ENCODE measurements at places on chromosomes 5 and 9.

GRCh38 chr9:76529653-76530052, 70.7 kb downstream of the GCNT1 start:
- DNase-seq: no peak

GRCh38 chr5:87787625-87788256, 375.0 kb upstream of the CCNH start:
- DNase-seq: no peak

GRCh38 chr5:90917928-90918668, 359.5 kb downstream of the ADGRV1 start:
- DNase-seq: no peak

DNA sequence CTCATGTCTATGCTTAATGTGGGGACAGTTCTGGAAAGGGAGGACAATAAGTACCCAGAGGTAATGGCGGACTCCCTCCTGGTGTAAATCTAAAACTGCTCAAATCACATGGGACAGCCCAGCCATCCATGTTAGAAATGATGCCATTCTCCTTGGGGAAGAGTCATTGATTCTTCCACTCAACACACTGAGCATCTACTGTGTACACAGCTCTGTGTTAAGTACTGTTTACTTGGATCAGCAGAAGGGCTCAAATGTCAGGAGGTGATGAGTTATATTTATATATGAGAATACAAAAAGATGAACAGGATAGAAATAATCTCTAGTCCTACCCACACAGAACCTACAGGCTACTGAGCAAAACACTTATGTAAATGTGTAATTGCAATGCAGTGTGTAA, 31.8 kb upstream of the NANS start:
- DNase-seq: no peak

GRCh38 chr5:20556115-20556763, 568.2 kb upstream of the CDH18 start:
- DNase-seq: no peak

DNA sequence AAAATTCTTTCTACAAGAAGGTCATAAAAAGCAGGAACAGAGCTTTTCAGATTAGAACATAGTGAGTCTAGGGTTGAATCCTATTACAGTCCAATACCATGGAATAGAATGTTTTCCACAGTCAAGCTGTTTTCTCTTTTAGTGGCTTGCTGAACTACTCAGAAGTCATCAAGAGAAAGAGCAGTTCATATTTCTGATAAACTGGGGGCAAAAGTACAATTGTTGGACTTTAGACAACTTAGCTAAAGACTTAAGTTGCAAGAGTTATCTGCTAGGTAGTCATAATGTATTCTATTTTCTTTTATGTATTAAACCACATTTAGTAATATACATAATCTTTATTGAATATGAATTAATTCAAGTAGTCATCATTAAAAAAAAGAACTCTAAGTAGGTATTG, 233.1 kb upstream of the GRIA1 start:
- DNase-seq: no peak

GRCh38 chr5:172820046-172820767, 13.8 kb upstream of the ERGIC1 start:
- no peak for DNase-seq

GRCh38 chr5:141637767-141638419, 1.1 kb downstream of the RELL2 start:
- no peak for DNase-seq

DNA sequence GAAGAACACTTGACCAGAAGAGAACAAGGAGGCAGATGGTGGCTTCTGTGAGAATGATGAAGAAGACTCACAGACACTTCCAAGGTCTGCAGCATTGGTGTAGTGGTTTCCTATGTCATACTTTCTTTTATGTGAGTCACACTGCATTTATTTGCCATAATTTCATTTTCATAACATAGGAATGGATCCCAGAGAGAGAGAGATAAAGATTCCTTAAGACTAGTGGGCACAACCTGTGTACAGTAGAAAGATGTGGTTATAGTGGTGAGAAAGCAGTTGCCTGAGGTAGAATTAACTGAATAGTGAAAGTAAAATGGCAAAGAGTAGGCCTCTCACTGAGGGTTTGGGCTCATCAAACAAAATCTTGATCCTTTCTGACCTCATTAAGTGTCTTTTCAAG, 7.6 kb upstream of the CCDC152 start:
- DNase-seq: no peak

- no peak for DNase-seq
These were observed 318.8 kb downstream of the PIK3R1 start for GRCh38 chr5:68534131-68534940.

- DNase-seq: no peak
These were observed 255.5 kb downstream of the PAPPA start for GRCh38 chr9:116409129-116409528.

GRCh38 chr5:51389577-51390463, 6.6 kb downstream of the ISL1 start:
- no peak for DNase-seq

GRCh38 chr5:179608131-179608581, 15.3 kb downstream of the HNRNPH1 start:
- no peak for DNase-seq

DNA sequence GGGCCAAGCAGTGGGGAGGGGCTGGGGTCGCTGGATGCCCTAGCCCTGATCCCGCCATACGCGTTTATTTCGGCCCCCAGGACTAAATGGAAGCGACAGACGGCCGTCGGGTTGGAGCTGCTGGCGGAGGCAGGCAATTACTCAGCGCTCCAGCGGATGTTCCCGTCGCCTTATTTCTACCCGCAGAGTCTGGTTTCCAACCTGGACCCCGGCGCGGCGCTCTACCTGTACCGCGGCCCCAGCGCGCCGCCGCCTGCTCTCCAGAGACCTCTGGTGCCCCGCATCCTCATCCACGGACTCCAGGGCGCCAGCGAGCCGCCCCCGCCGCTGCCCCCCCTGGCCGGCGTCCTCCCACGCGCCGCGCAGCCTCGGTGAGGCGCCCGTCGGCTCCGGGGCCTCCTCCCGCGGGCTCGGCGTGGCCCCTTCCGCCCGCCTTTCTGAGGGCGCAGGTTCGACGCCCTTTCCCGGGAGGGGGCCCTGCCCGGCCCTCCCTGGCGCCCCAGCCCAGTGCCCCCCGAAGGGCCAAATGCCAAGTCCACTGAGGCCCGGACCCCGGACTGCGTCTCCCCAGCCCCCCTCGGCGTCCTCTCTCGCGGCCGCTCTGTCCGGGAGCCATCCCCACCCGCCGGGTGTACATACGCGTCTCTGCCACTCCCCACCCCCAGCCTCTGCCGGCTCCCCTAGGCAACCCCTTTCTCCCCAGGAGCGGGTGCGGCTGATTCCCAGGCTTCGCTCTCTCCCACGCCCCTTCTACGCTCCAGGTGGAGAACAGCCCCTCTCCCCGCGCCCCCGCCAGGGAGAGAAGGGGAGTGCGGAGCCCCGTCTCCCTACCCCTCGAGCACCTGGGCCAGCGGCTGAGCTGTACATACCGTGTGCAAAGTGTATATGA, 7.0 kb downstream of the BARHL1 start:
- DNase-seq: no peak

DNA sequence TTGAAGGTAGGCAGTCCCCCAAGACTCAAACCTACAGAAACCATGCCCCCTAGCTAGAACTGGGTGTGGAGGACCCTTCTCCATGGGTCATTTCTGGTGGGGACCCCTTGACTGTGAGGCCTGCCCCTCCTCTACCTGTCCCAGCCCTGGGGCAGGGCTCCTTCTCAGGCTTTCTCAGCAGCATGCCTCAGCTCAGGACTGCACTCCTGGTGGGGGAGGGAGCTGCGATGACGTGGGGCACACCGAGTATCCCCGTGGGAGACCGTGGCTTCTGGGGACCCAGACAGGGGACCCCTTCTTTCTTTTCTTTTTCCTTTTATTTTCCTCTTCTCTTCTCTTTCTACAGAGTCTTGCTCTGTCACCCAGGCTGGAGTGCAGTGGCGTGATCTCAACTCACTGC, 27.0 kb upstream of the PITX1 start:
- no peak for DNase-seq

DNA sequence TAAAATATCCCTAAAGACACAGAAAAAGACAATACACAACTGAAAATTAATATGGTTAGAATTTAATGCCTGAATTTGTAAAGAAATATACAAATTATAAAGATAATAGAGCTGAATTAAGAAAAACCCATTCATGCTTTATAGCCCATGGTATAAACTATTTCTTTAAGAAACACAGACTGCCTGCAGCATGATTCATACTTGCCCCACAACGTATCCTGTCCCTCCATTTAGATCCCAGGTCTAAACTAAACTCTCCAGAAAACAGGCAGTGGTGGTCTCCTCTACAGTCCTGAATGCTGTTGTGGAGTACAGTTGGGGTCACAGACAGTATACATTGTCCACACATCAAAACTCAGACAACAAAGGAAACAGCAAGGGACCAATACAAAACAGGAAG, 24.8 kb downstream of the IL6ST start:
- no peak for DNase-seq

- no peak for DNase-seq
These were observed 4.2 kb downstream of the ZBTB43 start for GRCh38 chr9:126809068-126809467.

GRCh38 chr9:82912645-82913044, 150.3 kb downstream of the RASEF start:
- DNase-seq: no peak

- no peak for DNase-seq
These were observed 46.7 kb downstream of the TRIP13 start for GRCh38 chr5:939368-939767.

DNA sequence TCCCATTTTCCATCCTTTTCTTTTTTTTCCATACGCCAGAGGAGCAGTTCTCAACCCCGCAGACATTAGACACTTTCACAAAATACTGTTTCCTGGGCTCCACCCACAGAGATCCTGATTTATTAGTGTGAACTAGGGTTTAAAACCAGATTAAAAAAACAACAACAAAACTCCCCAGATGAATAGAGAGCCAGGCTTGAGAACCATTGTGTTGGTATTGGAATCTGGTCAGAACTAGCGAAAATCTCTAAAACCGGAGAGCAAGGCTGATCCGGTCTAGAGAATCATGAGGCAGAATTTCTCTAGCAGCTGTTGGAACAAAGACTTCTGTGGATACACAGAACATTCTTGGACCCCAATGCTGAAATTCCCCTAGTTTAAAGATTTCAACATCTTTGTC, 173.0 kb downstream of the PCSK1 start:
- DNase-seq: no peak

DNA sequence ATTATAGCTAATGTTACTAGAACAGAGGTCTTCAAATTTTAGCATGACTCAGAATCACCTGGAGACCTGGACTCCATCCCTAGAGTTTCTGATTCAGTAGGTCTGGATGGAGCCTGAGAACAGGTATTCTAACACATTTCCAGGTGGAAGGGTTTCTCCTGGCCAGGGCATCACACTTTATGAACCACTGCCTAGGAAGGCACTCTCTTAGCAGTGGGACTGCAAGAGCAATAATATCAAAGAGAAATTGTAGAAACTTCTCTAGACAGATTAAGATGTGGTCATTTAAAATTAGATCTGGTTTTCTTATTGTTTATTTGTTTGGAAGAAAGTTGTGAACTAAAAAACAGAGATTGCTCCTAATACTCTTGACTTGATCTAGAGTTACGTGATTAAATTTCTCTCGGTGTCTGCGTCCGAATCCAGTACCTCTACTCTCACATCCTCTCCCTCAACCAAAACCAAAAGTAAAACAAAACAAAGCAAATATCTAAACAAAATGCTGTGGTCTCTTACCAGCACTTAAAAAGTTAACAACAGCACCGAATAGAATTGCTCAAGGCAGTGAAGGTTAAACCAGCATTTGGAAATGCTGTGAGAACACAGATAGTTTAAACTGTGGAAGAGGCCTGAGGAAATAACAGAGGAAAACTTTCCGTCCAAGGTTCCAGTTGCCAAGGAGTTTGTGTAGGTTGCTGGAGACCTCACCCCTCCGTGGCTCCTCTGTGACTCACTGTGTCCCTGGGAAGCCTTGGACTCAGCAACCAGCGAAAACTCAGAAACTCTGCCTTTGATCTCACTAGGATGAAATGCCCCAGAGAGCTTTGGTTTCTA, 193.4 kb downstream of the ARRDC3 start:
- no peak for DNase-seq

- DNase-seq: no peak
These were observed 97.3 kb downstream of the OXCT1 start for GRCh38 chr5:41772785-41773442.

DNA sequence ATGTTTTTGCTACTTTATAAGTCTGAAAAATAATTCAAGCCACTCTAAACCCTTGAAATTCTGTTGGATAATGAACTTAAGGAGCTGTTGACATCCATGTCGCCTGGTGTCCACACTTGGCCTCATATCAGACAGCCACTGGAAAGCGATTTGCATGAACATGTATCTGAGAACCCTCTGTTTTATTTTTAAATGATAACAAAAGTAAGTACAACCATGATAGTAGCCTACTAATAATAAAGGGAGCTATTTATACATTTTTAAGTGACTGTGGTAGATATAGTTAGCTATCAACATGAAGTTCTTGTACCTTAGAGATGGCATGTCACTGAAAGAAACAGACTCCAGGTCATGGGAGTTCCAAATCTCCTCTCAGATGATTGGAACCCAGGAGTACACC, 53.3 kb downstream of the PLCXD3 start:
- no peak for DNase-seq

GRCh38 chr9:35521708-35522107, 31.8 kb downstream of the RUSC2 start:
- no peak for DNase-seq

DNA sequence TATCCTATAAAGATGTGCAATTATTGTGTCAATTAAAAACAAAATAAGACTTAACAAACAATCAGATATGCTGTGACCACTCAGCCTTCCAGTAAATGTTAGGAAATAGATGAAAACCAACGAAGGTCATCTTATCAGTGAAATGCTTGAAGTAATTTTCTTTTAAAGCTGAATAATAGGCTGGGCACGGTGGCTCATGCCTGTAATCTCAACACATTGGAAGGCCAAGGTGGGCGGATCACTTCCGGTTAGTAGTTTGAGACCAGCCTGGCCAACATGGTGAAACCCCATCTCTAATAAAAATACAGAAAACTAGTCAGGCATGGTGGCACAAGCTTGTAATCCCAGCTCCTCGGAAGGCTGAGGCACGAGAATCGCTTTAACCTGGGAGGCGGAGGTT, 31.2 kb downstream of the NLN start:
- no peak for DNase-seq

- DNase-seq: no peak
These were observed 200.0 kb downstream of the DTWD2 start for GRCh38 chr5:118788351-118788750.

DNA sequence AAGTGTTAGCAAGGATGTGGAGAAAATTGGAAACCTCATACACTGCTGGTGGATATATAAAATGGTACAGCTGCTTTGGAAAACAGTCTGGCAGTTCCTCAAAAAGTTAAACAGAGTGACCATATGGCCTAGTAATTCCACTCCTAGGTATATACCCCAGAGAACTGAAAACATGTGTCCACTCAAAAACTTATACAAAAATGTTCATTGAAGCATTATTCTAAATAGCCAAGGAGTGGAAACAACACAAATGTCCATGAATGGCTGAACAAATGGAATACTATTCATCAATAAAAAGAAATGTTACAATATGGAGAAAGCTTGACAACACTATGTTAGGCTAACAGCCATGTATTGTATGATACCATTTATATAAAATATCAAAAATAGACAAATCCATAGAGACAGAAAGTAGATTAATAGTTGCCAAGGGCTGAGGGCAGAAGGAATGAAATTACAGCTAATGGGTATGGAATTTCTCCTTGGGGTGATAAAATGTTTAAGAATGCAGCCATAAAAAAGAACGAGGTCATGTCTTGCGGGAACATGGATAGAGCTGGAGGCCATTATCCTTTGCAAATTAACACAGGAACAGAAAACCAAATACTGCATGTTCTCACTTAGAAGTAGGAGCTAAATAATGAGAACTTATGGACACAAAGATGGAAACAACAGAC, 33.6 kb upstream of the FBP1 start:
- DNase-seq: no peak
